Stimulated activated CD8-positive, alpha-beta memory T cell treated with anti-CD3 and anti-CD28 coated beads, Interleukin-4, amount 100 ng/mL, for 4 hours (primary cell): ENCODE measurements at places on chromosomes 3 and 15.

GRCh38 chr3:24294150-24294549 is 200.5 kb downstream of the THRB start:
- DNase-seq, result no peak

- DNase-seq, result no peak
Measured at GRCh38 chr3:32384938-32385337, 6.7 kb upstream of the CMTM7 start.

GRCh38 chr3:139771331-139771730 is 93.6 kb upstream of the NMNAT3 start:
- no peak for DNase-seq

- DNase-seq, result no peak
Measured at GRCh38 chr3:24502690-24503089, 8.0 kb upstream of the THRB start.

GRCh38 chr3:40012381-40012780 is 203.0 kb downstream of the MYRIP start:
- no peak for DNase-seq
